ENCODE measurements at places on chromosomes 5 and 9.

GRCh38 chr5:135887881-135888614 is 7.6 kb downstream of the IL9 start:
- no peak for DNase-seq

- DNase-seq, result no peak
Measured at GRCh38 chr9:26231391-26231790, 553.1 kb upstream of the TUSC1 start.

GRCh38 chr9:17987189-17987588 is 408.3 kb downstream of the SH3GL2 start:
- no peak for DNase-seq

GRCh38 chr5:58849921-58850667 is 267.2 kb downstream of the RAB3C start:
- DNase-seq, result no peak
